ENCODE measurements at places on chromosomes 1 and 21.
A peak's percentile ranks its signal among the peaks of the same experiment; 100 is the strongest.

GRCh38 chr21:46066591-46067331, 31.2 kb upstream of the COL6A2 start:
- DNase-seq, result no peak

DNA sequence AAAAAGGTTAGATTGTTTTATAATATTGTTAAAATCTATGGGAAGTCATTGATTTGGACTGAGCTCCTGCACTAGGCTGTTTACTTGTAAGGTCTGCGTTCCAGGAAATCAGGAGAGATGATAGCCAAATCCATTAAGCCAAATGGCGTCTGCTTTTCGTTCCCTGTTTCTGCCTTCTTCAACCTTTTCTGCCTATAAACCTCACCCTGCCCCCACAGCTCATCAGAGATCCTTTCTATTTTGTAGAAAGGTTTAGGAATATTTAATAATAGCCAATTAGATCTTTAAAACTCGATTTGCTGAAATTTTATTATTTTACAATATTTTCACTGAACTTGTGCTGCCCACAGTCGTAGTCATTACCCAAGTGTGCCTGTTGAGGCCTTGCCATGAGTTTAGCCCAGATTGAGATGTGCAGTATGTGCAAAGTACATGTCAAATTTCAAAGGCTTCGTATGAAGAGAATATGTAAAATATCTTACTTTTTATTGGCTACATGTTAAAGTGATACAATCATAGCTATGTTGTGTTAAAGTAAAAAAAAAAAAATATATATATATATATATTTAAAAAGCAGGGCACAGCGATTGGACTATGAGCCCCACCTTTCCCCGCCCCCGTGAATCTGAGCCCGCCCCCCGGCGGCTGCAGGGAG, 444 bp upstream of the IARS2 start:
- DNase-seq, result no peak

DNA sequence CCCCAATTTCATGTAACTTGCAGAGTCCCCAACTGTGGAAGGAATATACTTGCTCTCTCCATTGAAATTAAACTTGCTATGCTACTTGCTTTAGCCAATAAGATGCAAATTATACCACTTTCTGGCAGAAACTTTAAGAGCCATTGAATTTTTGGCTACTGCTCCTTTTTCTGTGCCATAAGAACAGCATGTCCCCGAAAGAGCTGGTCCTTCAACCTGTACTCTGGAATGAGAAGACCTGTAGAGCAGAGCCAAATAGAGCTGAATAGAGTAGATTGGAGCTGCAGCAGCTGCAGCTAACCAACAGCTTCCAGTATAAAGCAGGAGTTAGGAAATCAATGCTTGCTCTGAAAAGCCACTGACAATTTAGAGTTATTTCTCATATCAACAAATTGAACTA, 472.3 kb upstream of the B3GALT2 start:
- DNase-seq, result no peak

- DNase-seq, result no peak
Measured at GRCh38 chr21:42732033-42732410, 78.6 kb downstream of the PDE9A start.

GRCh38 chr1:219534991-219535390, 77.9 kb downstream of the ZC3H11B start:
- no peak for DNase-seq

GRCh38 chr1:19670787-19671186, 6.1 kb downstream of the HTR6 start:
- DNase-seq, result no peak

DNA sequence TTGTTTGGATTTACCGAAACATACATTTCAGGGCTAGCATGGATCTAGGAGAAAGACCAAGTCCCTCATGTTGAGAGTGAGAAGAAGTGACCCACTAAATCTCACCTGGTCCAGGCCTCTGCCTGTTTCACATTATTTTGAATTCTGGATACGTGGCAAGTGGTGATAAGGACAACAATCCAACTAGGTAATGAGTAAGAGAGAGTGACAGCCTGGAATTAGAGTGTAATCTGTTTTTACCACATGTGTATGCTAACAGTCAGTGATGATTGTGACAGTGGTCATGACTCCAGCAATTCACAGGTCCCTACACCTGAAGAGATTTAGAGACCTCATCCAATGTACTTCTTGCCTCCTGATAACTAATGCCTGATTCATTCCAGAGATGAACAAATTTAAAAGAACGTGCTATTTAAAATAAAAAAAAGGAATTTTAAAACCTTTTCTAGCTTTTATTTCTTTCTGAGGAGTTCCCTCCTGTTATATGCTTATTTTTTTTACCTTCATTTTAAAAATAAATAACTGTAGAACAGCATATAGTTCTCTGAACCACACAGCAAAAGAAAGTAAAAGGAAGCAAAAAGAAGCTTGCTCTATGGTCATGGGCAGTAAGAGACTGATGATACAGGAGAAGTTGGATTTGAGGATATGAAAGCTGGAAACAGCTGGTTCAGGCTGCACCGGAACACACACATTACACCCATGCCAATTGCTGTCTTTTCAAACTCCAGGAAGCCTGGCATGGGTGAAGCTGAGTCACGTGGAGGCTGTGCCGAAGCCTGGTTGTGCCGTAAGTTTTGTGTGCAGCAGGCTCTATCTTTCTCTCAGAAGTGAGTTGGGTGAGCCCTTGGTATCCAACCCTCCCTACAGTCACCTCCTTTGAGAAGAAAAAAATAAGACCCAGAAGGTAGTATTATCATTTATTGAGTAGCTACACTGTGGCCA, 14.7 kb downstream of the C1orf116 start:
- no peak for DNase-seq

GRCh38 chr1:178959543-178960460, 65.9 kb upstream of the FAM20B start:
- no peak for DNase-seq

DNA sequence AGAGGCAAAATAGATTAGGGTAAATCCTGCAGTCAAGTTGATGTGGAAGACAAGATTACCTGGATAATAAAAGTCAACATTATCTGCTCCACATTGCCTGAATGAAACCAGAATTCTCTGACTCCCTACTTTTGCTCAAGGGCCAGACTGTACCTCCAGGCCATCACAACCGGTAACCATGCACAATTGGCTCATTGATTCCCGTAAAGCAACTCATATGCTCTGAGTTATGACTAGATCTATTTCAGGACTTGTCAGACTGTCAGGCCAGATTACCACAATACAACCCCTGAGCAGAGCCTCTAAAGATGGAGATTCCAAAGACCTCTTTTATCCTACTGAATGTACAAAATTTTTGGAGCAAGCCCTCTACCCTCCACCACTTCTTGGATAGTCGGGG, 90.4 kb downstream of the ODF2L start:
- no peak for DNase-seq

GRCh38 chr21:44837537-44837936, 19.7 kb upstream of the SUMO3 start:
- no peak for DNase-seq

DNA sequence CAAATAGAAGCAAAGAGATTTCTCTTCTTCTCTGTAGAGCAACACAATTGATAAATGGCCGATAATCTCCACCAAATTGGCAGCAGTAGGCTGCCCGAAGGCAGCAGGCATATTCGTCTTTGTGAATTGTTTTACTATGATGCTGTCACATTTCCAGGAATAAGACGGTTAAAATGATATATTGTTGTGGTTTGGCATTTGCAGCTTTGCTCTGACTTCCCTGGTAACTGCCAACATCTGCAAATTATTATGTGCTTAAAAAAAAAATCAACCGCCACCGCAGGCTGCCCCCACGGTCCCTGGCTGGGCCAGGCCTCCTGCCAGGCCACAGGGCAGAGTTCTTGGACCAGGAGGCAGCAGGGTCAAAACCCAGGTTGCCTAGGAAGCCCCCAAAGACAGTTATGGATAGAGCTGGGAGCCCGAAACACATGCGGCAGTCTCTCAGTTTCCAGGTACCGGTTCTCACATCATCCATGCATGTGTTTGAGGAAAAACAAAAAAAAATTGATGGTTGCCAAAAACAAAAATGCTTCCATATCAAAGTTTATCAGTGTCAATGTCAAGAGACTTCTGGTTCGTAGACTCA, 179.3 kb downstream of the ETS2 start:
- no peak for DNase-seq

GRCh38 chr1:57133686-57134085, 167.9 kb upstream of the C8B start:
- DNase-seq, result no peak

- DNase-seq, result no peak
Measured at GRCh38 chr1:172484252-172484651, 40.4 kb upstream of the PIGC start.

- DNase-seq, result no peak
Measured at GRCh38 chr1:46607345-46608130, 3.5 kb upstream of the MKNK1 start.

GRCh38 chr1:56494306-56494705, 85.1 kb downstream of the PLPP3 start:
- no peak for DNase-seq

DNA sequence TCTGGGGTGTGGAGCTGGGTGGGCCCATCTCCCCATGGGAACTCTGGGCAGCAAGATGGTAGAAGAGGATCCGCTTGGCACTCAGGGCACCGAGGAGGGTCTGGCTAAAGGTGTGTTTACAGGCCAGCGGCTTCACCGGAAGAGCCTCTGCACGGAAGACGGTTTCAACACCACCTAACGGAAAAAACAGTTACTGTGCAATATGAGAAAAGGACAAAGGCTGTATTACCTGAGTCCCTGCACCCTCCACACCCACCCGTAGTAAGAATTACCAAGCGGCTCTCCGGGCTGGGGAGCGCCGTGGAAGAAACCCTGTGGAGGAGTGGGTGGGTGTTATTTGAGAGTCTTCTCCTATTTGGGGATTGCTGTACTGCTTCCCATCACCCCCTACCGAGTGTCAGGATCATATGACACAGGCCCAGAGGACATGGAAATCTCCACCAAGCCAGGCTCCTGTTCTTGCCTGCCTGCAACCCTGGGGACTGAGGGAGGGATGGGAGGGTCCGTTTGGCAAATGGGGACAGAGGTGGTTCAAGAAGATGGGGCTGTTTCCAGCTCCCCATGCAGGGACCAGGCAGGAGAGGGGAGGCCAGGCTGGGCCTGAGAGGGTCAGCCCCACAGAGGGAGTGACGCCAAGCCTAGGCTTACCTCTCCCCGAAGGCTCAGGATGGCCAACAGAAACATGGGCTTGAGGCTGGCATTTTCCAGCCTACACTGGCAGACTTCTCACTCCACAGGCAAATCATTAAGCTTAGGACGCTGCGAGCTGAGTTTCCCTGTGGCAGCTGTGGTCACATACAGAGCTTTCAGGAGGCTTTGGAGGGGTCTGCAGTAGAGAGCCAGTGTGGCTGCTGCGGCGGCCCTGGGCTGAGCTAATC, 203.5 kb upstream of the TMEM51 start:
- no peak for DNase-seq

DNA sequence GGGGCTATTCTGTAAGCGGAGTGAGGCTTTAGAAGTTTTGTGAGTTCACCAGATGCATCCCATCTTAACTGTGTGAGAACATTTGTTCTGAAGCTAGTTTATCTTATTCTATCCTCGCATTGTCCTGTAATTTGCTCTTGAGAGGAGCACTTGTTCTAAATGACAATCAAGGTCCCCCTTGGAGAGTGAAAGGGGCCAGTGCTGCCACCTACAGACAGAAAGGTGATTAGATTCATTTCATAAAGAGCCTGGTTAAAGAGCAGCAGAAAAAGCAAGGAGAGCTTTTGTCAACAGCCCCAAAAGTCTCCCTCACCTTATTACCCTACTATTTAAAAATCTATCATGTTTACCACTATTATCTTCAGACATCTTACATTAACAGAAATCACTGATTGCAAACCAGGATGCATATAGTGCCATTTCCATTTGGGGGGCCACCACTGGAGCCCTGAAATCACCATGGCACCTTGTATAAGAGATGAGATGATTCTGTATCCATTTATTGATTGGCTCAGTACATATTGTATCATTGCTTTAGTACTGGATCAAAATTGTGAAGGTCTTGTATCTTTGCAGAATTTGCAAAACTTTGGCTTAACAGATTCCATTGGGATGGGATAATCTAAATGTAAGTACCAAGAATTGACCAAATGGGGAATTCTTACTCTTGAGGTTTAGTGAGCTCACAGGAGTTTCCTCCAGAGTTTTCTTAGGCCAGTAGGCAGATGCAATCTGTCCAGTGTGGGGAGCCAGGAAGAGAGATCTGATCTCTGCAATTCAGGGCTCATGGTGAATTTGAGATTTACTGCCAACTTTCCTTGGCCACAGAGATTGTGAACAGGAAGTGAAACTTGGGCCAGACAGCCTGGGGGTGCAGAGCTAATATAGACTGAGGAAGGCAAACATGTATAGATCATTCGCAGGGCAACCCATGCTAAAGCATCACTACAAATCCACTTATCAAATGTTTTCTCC, 64.3 kb upstream of the TRABD2B start:
- peak; percentile 67 for DNase-seq

DNA sequence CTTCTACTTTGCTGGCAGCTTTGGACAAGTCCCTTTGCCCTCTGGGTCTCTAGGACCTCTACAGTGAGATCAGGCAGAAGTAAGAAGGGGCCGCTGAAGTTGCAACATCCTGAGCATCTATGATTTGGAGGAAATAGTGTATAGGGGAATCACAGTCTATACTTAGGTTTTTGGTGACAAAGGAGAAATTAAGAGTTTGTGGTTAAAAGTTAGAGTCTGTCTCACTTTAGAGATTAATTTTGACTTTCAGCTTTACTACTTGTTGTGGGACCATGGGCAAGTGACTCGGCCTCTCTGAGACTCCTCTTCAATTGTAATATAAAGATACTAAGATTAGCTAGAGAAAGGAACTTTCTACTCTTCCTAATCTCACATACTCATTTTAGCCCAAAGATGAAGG, 33.1 kb upstream of the LMX1A start:
- no peak for DNase-seq

DNA sequence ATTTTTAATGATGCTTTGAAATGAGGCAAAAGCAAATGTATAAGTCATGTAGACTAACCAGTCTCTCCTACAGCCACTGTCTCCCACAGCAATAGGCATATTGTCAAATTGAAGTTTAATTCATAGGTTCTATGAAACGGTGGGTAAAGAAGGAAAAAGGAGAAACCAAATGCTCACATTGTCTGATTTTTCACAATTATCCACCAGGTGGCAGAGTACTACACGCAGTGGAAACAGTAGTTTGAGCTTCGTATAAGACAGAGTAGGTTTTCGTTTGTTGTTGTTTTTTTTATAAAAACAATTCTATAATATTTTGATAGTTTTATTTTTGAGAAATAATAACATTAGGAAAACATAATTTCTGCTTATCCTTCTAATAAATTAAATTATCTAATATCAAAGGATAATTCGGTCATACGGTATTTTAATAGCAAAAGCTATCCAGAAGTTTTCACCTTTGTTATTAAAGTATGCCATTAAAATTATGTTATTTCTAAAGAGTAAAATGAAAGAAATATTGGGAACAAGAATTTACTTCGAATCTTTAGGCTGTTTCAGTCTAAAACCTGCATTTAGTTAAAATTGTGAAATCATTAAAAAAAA, 39.1 kb downstream of the TYW3 start:
- peak; percentile 44 for DNase-seq

DNA sequence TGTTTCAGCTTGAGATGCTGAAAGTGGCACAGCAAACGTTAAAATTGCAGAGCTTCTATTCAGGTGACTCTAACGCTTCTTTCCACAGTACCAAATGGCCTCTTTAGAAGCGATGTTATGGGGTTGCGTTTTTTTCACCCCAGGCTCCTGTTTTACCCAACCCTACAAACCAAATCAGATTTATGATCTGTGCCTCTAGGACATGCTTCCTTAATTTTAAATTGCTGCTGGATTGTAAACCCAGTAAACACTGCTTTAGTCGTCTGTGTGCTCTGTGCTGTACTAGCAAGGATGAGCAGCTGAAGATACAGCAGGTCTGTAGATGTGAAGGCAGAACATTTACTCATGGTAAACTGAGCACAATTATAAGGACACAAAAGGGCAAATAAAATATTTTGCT, 13.0 kb downstream of the KCNK2 start:
- no peak for DNase-seq

All from HAP-1 (cell line).